Spinal cord (tissue), 10 donors: ENCODE measurements at places on chromosomes 1 and 21. TPM values are rescaled to one million over a fixed set of nuclear protein-coding genes. Genes with fewer than 3 reads are reported as not detected.
A peak's percentile ranks its signal among the peaks of the same experiment; 100 is the strongest.

The RGS4 gene
- polyA plus RNA-seq, result 35.2 TPM

The KIF21B gene
- polyA plus RNA-seq, result 102 TPM

The RNU1-3 gene
- 1.2 TPM for polyA plus RNA-seq

The LRRC39 gene
- polyA plus RNA-seq, result 5.3 TPM

The RYR2 gene
- 16.6 TPM for polyA plus RNA-seq

The DCST1 gene
- 0.11 TPM for polyA plus RNA-seq

The ABL2 gene
- 11.4 TPM for polyA plus RNA-seq

The KIF2C gene
- 13.5 TPM for polyA plus RNA-seq

The BRINP2 gene
- polyA plus RNA-seq, result 33.8 TPM

DNA sequence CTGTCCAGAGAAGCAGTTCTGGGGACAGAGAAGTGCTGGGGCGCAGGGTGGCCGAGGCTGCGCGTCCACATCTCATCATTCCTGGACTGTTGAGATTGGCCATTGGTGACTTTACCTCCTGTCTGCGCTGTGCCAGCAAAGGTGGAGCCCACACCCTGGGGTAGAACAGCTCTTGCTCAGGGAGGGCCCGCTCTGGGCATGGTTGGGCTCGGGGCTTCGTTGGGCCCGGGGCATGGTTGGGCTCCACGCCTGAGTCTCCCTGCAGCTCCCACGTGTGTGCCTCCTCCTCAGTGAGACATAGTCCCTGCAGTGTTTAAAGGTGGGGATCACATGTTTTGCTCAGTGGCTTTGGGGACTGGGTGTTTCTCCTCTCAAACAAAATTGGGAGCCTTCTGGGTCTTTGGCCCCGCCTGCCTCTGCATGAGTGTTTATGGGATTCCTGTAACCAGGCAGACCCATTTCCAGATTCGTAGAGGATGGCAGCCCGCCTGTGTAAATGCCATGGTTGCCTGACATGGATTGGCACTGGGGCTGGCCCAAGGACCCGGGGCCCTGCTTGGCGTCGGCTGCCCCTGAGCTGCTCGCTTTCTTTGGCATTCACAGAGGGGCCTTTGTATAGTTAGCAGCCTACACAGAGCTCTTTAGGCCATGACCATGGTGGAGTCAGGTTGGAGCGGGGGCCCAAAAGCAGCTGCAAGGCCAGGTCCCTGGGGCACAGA is 104.6 kb downstream of the TLR5 start:
- no peak for DNase-seq

- DNase-seq, result peak; percentile 95
These were observed at the start of gene CHRNB2 for GRCh38 chr1:154567386-154568156. TSS of gene CHRNB2 (plus strand) at chr1:154567778. CDS start at chr1:154568045, 267 bp downstream.

DNA sequence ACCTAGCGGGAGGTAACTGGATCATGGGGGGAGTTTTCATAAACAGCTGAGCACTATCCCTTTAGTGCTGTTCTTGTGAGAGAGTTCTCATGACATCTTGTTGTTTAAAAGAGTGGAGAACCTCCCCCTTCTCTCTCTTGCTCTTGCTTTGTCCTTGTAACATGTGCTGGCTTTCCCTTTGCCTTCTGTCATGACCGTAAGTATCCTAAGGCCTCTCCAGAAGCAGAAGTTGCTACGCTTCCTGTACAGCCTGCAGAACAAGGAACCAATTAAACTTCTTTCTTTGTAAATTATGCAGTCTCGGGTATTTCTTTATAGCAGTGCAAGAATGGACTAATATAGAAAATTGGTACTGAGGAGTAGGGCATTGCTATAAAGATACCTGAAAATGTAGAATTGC is 515.6 kb downstream of the NEGR1 start:
- DNase-seq, result no peak

DNA sequence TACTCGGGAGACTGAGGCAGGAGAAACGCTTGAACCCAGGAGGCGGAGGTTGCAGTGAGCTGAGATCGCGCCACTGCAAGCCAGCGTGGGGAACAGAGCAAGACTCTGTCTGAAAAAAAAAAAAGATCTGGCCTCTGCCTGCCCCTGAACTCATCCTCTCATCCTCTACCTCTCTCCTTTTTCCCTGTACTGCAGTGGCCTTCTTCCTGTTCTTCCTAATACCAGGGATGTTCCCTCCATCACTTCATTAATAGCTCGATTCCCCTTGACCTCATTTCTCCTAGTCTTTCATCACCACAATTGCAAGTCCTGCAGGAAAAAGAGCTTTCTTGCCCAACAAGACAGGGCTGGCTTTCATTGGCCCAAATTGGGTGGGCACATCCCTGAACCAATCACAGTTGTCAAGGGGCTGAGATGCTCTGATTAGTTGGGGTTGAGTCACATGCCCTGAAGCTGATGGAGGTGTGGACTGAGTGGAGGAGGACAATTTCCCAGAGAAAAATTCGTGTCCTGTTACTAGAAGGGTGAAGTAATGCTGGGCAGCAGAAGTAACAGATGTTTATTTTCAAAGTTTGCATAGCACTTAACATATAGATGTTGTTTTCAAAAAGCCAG is 86.8 kb upstream of the PUM1 start:
- peak; percentile 49 for DNase-seq

DNA sequence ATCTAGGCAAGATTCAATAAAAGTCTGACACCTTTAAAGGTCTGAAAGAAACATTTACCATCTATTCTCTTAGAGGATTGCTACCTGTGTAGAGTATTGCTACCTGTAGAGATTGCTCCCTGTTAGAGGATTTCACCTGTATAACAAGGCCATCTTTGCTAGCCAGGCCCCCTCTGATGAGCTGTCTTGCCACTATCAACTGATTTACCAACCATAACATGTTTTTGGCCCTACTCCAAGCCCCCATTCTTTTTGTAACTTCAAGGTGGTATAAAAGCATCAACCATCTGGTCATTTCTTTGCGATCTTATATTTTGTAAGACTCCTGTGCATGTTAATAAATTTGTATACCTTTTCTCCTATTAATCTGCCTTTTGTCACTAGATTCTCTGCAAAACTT is 424.7 kb upstream of the CAMK1G start:
- no peak for DNase-seq

GRCh38 chr1:236893626-236894545 is 98.8 kb downstream of the MTR start:
- DNase-seq, result no peak

GRCh38 chr1:48654606-48655210 is 122.0 kb downstream of the BEND5 start:
- no peak for DNase-seq

GRCh38 chr1:108692724-108693655 is 880 bp downstream of the PRPF38B start:
- peak; percentile 61 for DNase-seq

DNA sequence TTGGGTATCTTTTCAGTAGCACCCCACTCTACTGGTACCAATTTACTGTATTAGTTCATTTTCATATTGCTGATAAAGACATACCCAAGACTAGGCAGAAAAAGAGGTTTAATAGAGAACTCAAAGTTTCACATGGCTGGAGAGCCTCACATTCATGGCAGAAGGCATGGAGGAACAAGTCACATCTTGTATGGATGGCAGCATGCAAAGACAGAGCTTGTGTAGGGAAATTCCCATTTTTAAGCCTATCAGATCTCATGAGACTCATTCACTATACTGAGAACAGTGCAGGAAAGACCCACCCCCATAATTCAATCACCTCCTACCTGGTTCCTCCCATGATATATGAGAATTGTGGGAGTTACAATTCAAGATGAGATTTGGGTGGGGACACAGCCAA is 878.6 kb upstream of the ADGRL4 start:
- DNase-seq, result no peak

DNA sequence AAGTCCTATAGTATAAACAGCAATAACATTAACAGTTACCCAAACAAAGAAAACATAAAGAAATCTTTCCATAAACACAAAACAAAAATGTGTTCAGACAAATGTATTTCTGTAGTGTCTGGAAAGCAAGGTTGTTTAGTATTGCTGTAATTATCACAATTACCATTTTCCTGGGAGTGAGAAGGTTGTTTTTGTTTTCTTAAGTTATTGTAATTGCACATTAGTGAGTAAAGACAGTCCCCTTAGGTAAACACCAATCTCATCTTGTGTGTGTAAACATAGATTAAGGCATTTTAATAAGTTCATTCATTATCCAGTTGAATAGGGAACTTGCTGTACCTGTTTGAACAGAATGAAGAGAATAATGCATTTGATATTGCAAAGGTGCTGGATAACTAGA is 356.9 kb upstream of the ADGRL4 start:
- no peak for DNase-seq

GRCh38 chr21:33732038-33732437 is 89.7 kb downstream of the ITSN1 start:
- no peak for DNase-seq

DNA sequence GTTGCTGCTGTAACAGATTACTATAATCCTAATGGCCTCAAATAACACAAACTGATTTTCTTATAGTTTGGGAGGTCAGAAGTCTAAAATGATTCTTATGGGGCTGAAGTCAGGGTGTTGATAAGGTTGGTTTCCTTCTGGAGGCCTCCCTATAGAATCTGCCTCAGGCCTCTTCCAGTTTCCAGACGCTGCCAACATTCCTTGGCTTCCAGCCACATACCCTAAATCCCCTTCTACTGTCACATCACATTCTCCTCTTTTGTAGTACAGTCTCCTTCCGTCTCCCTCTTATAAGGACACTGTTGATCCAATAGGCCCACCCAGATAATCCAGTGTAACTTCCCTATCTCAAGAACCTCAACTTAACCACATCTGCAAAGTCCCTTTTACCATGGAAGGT is 145.3 kb upstream of the NCAM2 start:
- DNase-seq, result no peak

- DNase-seq, result no peak
These were observed 571.1 kb downstream of the LMO4 start for GRCh38 chr1:87899746-87900145.

- DNase-seq, result no peak
These were observed 621.0 kb upstream of the NCAM2 start for GRCh38 chr21:20377250-20377649.

GRCh38 chr1:110476028-110476765 is 25.2 kb downstream of the PROK1 start:
- DNase-seq, result no peak

DNA sequence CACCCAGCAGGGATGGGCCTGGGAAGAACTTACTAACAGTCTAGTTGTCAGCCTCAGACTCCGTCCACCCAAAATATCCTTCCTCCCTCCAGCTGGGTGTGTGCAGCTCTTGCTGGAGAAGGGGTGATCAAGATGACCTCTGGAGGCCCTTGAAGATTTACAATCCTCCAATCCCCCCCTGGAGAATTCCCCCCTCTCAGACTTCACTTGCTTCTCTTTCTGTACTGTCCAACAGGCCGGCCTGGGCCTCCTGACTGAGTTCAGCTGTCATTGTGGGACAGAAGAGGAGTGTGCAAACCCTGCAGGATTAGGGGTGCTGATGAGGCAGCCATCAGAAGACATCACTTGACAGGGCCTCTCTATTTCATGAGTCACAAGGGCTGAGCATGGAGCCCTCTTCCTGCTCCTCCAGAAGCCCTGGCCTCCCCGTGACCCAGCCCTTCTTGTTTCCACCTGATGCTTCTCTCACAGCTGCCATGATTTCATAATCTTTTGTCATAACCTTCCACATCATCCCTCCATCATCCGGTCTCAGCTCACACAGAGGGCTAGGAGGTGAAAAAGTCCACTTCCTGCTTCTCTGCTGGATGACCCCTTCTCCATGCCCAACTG is 17.5 kb upstream of the IGFN1 start:
- no peak for DNase-seq

DNA sequence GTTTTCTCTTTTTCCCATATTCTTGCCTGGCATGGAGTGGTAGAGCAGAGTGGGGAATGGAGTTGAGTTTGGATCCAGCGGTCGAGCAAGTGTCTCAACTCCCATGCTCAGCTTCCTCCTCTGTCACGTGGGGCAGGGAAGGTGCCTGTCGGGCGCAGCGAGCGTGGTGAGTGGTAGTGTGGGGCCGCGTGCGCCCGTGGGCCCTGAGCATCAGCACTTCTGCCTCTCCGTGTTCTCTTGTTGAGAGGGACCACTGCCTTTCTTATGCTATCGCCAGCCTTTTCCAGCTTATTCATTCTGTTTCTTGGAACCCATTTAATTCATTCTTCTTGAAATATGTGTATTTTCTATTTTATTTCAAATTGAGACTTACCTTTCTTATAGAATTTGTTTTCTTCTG is 65.1 kb downstream of the ADARB1 start:
- DNase-seq, result no peak

DNA sequence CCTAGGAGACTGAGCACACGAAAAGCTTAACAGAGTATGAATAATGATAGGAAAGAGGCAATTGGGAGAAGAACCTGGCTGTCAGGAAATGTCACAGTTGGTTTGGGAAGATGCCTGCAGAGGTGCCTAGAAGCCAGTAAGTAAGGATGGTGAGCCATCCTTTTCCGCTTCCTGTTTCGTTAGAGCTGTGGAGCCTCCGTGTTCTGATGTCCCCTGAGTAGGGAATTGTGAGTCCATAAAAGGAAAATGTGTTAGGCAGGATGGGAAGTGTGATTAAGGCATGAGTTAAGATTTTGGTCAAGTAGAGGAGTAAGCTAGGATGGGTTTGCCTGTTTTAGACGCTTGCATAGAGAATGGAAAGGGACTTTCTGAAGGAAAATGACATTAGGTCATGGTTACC is 9.0 kb downstream of the CLIC4 start:
- DNase-seq, result no peak

DNA sequence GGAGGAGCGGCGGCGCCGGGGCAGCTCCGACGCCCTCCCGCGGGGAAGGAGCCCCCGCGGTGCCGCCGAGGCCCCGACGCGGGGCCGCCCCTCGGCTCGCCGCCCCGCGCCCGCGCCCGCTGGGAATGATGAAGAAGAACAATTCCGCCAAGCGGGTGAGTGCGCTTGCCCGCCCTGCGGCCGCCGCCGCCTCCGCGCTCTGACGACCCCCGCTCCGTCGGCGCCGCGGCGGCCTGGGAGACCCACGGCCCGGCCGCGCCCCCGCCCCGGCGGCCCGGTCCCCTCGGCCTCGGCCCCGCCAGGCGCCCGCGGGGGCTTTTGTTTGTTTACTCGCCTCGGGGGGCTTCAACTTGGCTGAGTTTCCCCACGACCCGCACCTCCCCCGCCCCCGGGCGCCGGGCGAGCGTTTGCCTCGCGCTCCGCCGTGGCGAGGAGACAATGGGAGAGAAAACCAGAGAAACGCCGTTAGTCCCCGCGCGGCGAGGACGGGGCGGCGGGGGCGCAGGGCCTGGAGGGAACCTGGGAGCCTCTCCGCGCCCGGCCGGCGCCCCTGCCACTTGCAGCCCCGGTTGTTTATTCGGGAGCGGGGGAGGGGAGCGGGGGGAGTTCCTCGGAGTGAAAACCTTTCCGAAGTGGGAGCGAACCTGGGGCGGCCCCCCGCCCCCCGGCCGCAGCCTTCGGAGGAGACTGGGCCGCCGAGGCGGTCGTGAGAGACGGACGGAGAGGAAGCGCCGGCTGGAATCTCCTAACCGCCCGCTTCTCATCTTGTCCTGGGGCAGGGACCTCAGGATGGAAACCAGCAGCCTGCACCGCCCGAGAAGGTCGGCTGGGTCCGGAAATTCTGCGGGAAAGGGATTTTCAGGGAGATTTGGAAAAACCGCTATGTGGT is 661 bp downstream of the PLEKHO1 start:
- DNase-seq, result peak; percentile 59
